Brain microvascular endothelial cell (primary cell): ENCODE measurements at places on chromosomes 11 and 22.

GRCh38 chr11:43866520-43866919, 14.1 kb upstream of the ALKBH3 start:
- DNase-seq: peak; percentile 56

DNA sequence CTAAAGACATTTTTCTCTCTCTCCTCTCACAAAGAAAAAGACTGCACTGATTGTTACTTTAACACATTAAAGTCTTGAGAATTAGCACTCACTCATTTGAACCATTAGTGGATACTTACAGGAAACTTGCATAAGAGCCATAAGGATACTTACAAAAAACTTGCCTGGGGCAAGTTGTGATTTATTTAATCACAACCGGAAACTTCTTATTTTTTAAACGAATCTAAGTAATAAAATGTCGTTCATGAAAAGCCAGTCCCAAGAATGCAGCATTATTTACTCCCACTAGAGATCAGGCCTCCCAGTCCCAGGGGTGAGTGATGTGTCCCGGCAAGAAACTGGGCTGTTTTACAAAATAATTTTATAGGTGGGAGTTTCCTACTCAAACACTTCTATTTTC, 59.3 kb upstream of the TTC12 start:
- DNase-seq: no peak

GRCh38 chr11:55669376-55669775, 7.4 kb downstream of the OR4C6 start:
- no peak for DNase-seq

GRCh38 chr22:44351685-44352377, 39.1 kb upstream of the SHISAL1 start:
- peak; percentile 88 for DNase-seq

DNA sequence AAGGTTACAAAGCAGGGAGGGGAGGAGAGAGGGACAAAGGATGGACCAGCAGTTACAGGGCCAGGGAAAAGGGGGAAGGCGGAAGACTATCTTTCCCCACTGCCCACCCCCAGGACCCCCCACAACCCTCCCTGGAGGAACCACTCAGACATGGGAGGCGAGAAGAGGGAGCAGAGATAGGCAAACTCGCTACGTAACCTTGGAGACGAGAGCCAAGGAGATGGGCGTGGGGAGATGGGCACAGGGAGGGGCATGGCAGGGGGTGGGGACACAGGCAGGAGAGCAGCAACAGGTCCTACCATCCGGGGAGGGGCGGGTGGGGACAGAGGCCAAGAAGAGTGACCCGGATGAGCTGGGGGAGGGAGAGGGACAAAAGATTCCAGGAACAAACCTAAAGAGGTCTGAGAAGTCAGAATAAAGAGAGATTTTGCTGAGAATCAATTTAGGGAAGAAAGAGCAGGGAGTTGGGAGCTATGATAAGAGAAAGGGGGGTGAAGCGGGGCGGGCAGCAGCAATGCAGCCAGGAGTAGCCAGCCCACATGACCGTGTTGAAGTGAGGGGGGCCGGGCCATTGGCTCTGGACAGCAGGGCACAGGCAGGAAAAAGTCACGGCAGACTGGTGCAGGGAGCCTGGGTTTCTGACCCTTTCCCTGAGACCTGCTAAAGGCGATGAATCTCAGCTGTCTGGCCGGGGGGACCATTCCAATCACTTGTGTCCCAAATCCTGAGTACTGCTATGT, 128.4 kb downstream of the BUD13 start:
- no peak for DNase-seq

- no peak for DNase-seq
Measured at GRCh38 chr11:120795185-120795584, 228.7 kb upstream of the TBCEL start.

DNA sequence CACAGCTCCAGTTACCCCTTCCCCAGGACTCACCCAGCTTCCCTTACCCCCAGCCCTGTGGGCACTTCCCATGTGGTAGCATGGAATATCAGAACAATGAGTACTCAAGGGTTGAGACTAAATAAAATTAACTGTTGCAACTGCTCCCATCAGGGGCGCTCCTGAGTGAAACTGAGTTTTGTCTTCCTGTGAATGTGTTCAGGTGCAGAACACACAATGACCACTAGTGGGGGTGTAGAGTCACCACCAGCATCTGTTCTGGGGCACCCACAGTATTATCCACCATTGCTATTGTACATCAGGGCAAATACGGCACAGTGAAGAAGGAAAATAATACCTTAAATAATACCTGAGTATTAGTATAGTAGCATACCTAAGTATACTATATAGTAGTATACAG, 689.7 kb downstream of the TBC1D22A start:
- DNase-seq: no peak

- DNase-seq: no peak
Measured at GRCh38 chr11:28702450-28702790, 594.2 kb downstream of the METTL15 start.

- no peak for DNase-seq
Measured at GRCh38 chr11:134453441-134453840, 41.4 kb upstream of the B3GAT1 start.

DNA sequence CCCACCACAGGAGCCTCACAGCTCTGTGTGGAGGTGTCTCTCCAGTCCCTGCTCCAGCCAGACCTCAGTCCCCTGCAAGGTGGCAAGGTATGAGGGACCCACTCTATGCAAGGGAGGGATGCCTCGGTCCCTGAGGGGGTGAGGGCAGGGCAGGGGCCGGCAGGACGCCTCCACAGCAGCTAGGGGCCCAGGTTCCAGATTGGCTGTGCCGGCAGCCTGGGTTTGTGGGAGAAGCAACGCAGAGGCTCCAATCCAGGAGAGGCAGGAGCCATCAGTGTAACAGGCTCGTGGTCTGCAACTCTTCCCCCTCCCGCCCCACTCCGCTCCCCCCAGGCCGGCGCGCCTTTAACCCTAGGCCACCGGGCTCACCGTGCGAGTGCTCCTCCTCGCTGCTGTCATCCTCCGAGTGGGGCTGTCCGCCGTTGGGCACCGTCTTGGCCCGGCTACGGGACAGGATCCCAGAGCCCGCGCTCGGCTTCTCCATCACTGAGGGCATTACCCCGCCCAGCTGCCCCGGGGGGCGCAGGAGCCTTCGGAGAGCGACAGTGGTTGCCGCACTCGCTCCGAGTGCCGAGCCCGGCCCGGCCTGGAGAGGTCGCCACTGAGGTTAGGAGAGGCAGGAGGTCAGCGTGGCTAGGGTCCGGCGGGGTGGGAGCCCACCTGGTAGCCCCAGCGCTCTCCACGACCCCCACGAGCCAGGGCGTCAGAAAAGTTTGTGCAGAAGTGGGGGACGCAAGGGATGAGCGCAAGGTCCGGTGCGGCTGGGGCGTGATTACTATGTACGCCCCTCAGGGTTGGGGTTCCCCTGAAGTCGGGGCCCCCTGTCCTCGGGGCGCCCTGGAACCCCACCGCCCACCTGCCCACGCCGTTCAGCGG, 765 bp downstream of the RCOR2 start:
- no peak for DNase-seq

DNA sequence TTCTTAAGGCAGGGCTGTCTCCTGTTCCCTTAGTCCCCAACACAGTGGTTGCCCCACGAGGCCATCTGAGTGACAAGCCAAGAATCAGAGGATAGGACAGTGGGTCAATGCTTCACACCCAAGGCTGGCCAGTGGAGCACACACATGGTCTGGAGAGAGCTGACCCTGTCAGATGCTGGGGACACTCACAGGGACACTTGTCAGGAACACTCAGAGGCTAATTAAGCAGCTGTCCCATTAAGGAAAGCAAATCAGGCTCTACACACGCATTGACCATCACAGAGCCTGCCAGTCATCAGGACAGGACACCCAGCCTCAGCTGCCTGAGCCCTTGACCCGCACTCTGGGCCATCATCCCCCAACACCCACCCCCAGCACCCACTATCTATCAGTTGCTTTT, 18.2 kb downstream of the GDPD5 start:
- DNase-seq: no peak

DNA sequence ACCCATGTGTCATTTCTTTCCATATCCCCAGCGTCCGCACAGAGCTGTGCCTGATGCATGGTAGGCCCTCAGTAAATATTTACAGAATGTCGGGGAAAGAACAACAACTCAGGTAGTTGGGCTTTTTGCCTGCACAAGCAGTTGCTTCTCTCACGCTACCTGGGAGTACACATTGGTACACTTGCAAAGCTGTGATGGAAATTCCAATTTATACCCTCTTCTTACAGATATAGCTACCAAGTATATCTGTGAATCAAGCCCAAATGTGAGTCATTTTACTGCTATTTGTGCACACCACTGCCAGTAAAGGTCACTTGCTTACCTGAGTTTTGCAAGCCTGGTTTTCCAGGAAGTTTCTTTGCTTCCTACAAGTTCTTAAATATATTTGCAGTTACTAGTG, 333.0 kb upstream of the NARS2 start:
- DNase-seq: no peak

GRCh38 chr11:76172583-76172982, 33.7 kb downstream of the WNT11 start:
- DNase-seq: no peak

- DNase-seq: no peak
Measured at GRCh38 chr11:43917851-43918250, 24.6 kb upstream of the C11orf96 start.

- no peak for DNase-seq
Measured at GRCh38 chr22:24115247-24116207, 65.8 kb upstream of the SUSD2 start.

DNA sequence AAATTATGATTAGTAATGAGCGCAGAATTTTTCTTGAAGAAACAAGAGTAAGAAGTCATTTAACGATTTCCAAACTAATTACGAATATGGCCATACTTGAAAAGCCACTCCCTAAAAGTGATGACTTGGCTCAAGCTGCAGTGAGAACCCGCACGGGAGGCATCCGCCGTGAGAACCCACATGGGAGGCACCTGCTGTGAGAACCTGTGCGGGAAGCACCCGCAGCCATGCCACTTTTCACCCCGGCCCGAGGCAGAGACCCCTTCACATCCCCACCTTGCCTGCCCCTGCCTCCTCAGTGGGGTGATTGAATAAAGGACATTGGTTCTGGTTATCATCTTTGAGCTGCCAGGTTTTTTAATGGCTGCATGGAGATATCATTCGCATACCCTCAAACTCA, 89.7 kb downstream of the BRD1 start:
- DNase-seq: no peak

DNA sequence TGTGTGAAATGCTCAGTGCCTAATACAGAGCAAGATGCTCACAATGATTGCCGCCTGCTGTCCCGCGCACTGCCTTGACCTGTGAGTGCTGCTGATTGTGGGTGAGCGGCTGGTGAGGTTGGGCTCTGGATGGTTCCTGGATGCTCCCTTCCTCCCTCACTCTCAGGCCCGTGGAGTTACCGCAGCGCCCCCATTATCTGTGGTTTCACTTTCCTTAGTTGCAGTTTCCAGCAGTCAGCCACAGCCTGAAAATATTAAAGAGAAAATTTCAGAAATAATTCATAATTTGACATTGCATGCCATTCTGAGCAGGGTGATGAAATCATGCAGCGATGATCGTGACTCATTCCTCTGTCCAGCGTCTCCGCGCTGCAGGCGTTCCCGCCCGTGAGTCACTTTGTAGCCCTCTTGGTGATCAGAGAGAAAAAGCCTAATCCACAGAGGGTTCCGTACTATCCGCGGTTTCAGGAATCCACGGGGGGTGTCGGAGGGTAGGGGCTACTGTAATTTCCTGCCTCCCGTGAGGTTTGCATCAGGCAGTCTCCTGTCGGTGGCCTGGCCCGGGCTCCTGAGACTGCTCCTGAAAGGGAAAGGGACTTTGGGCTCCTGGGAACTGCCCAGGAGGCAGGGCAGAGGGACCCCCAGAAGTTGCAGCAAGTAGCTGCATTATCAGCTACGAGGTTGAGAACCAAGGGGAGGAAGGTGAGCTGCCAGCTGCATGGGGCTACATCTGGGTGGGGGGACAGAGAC, 10.6 kb downstream of the RPL3 start:
- peak; percentile 96 for DNase-seq

- no peak for DNase-seq
Measured at GRCh38 chr11:45436118-45436517, 150.0 kb upstream of the SYT13 start.

DNA sequence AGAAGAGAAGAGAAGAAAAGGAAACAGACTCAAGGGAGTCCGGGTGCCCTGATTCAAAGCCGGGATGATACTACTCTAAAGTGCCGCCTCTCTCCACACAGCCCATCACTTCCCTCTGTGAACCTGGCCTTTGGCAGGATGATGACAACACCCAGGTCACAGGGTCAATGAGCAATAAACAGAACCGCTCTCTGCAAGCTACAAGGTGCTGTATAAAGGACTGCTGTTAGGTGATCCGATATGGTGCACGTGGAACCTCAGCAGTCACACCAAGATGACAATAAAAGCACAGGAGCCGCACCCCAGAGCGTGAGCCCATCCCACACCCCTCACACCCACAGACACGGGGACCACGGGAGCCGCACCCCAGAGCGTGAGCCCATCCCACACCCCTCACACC, 10.7 kb downstream of the TTLL1 start:
- DNase-seq: no peak

DNA sequence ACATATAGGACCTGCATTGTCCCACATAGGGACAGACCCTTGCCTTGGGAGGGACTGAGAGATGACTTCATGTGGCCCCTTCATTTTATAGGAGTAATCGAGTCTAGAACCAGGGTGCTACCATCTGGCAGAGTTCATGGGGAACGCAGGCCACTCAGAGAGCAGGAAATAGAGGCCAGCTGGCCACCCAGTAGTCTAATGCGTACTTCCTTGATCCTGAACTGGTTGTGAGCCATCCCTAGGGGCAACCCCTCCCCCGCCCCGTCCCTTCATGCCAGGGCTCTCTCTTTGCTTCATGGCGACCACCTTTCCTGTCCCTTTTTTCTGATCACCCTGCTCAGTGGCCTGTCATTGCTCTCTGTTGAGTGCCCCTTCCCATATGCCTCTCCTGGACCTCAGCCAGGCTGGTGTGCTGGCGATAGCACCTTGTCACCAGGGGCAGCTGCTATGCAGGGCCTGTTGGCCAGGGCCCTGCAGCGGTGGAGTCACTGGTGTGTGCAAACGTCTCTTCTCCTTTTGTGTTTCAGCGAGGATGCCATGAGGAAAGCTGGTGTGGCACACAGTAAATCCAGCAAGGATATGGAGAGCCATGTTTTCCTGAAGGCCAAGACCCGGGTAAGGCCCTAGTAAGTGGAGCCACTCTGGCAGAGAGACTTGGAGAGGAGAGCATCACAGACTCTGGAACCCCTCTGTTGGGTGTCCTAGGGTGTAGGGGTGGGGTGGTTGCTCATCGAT, 29.3 kb downstream of the MED15 start:
- DNase-seq: no peak

DNA sequence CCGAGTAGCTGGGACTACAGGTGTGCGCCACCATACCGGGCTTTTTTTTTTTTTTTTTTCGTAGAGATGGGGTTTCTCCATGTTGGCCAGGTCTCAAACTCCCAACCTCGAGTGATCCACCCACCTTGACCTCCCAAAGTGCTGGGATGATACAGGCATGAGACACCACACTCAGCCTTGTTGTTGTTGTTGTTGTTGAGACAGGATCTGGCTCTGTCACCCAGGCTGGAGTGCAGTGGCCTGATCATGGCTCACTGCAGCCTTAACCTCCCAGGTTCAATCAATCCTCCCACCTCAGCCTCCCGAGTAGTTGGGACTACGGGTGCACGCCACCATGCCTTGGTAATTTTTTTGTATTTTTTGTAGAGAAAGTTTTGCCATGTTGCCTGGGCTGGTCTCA, 23.4 kb upstream of the CLDN5 start:
- no peak for DNase-seq

GRCh38 chr22:20436307-20436767, 1.3 kb downstream of the SCARF2 start:
- DNase-seq: no peak
